Heart left ventricle (tissue), 16 donors: ENCODE measurements at places on chromosomes 5 and 9.

GRCh38 chr9:98867429-98868168, 60.1 kb downstream of the GALNT12 start:
- peak; percentile 87 for DNase-seq
- peaks cover 54% of the 10 kb centered on the region for H3K4me1 ChIP-seq
- H3K4me3 ChIP-seq = no peak overlapping the region
- H3K36me3 ChIP-seq = no peaks in the 10 kb centered on the region
- no peaks in the 10 kb centered on the region for H3K27me3 ChIP-seq

GRCh38 chr5:169970911-169971765, 9.2 kb downstream of the INSYN2B start:
- peak; percentile 44 for DNase-seq
- no peak overlapping the region for H3K4me3 ChIP-seq
- no peak overlapping the region for H3K27ac ChIP-seq
- no peaks in the 10 kb centered on the region for H3K36me3 ChIP-seq

- no peak overlapping the region for H3K4me3 ChIP-seq
- no peak overlapping the region for H3K27ac ChIP-seq
Observed at GRCh38 chr9:14671377-14671776, 21.9 kb downstream of the ZDHHC21 start.

DNA sequence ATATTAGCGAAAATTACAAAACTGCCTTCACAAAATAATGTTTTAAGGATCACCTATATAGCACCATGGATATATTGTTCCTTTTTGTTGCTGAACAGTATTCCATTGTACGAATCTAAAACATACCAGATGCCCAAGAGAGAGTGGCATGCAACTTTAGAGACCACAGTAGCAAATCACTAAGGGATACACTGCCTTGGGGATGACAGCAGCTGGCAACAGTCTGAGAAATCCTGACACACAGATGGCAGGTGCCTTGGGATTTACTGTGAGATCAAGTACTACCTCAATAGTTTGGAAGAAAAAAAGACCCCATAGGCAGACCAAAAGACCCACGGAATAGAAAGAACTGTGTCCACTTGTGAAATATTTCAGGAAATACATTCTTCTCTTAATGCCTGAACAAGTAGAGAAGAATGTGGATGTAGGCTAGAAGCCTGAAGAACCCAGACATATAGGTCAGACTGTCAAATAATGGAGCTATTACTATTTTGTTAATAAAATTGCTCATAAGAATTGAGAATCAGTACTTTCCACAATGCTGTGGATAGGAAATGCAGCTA, 53.4 kb downstream of the PLPP1 start:
- H3K27me3 ChIP-seq = no peaks in the 10 kb centered on the region
- DNase-seq = no peak
- no peak overlapping the region for H3K27ac ChIP-seq
- no peaks in the 10 kb centered on the region for H3K36me3 ChIP-seq
- no peak overlapping the region for H3K4me3 ChIP-seq
- H3K4me1 ChIP-seq = peaks cover 15% of the 10 kb centered on the region

DNA sequence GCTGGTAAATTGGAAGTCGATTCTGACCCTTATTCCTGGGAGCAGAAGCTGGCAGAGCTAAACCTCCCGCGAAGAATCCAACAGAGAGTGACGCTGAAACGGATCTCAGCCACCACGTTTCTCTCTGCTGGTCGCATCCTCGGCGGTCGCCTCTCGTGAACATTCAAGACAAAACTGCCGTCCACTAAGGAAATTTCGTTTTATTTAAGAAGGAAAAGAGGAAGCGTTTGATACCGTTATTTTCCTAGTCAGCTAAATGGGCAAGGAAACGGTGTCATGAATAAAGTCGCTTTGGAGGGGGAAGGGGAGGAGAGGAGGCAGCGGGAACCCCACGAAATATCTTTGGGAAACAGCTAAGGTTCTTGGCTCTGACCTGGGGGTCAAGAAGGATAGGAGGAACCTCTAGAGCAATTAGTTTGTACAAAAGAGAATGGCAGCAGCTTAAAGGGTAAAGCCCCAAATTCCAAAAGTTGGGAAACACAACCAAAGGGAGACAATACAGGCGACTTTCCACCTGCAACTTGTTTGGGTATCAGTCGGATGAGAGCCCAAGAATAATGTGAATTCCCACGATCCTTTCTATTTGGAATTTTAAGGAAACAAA, 1.9 kb downstream of the FOXB2 start:
- DNase-seq = no peak
- peaks cover 31% of the 10 kb centered on the region for H3K4me1 ChIP-seq
- no peak overlapping the region for H3K4me3 ChIP-seq
- no peak overlapping the region for H3K27ac ChIP-seq
- H3K27me3 ChIP-seq = peaks cover 76% of the 10 kb centered on the region

DNA sequence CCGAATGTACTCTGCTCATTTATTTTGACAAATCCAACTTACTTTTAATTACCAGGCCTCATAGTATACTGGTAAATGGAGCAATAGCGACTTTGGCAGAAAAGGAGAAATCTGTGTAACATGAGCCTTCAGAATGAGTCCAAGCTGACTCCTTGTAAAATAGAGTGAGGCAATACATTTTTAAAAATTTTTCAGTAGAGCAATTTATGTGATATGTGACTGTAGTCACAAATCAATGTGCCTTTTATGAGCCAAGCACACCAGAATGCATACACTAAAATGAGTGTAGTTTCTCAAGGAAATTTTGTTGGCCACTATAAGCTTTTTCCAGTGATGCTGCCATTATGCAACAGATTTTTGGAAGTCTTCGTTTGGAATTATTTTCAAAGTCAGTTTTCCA, 73.8 kb downstream of the SNCAIP start:
- H3K27me3 ChIP-seq = no peaks in the 10 kb centered on the region
- no peaks in the 10 kb centered on the region for H3K36me3 ChIP-seq
- no peak for DNase-seq
- H3K4me3 ChIP-seq = no peak overlapping the region

DNA sequence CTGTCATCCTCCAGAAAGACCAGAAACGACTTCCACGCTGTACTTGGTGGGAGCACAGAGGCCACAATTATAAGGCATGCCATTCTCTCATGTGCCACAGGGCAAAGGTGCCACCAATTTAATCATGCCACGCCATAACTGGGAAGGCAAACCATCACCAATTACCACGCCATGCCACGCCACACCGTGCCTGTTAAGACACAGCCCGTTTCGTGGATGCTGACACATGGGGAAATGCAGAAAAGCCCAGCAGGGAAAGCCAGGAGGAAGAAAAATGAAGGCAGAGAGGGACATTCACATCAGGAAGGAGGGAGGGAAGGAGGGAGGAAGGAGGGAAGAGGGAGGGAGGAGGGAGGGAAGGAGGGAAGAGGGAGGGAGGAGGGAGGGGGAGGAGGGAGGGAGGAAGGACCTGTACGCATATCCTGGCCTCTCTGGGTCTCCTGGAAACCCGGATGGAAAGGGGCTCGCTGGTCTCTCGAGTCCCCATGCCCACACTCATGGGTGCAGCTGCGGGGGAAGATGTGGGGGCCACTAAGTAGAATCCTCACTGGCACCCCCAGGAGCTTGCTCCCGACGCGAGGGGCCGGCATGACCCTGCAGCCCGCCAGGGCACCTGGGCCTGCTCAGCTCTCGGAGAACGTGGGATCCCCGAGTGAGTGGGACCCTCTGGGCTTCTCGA, 61.7 kb upstream of the UBAC1 start:
- H3K4me1 ChIP-seq = peaks cover 28% of the 10 kb centered on the region
- no peaks in the 10 kb centered on the region for H3K27me3 ChIP-seq
- H3K36me3 ChIP-seq = peaks cover 6% of the 10 kb centered on the region
- no peak for DNase-seq
- no peak overlapping the region for H3K4me3 ChIP-seq

DNA sequence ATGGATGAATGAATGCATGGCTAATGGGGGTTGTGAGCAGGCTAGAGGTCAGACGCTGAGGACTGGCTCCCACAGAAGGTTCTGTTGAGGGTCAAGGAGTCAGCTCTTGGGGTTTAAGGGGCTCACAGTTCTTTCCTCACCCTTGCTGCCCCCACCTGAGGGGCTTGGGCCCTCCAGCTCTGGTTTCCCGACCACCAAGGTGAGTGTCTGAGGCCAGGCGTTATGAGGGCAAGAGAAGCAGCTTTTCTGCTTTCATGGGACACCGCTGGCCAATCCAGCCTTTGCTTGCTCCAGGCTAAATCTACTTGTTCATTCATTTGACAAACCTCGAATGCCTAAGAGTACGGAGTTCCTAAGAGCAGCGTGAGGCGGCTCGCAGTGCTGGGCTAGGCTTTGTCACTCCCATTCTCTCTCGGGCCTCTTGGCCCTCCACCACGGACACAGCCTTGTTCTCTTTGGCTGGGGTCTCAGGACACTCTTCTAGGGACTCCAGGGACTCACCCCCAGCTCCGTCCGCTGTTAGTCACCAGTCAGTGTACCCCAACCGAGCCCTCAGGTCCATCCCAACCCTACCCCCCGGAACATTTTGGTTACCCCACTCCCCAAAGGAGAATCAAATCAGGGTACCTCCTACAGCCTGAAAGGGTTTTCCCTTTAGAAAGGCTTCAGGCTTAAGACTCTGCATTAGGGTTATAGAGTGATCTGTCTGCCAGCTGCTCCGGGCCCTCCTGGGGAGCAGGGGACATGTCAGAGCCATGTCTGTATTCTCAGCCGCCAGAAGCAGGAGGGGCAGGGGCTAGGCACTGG, 210.1 kb upstream of the MVB12B start:
- H3K4me3 ChIP-seq = no peak overlapping the region
- no peak for DNase-seq
- no peak overlapping the region for H3K27ac ChIP-seq

- H3K36me3 ChIP-seq = peaks cover 18% of the 10 kb centered on the region
- no peak for DNase-seq
- H3K4me1 ChIP-seq = peaks cover 16% of the 10 kb centered on the region
- H3K27me3 ChIP-seq = no peaks in the 10 kb centered on the region
Observed at GRCh38 chr5:37721447-37721871, 118.4 kb downstream of the GDNF start.

DNA sequence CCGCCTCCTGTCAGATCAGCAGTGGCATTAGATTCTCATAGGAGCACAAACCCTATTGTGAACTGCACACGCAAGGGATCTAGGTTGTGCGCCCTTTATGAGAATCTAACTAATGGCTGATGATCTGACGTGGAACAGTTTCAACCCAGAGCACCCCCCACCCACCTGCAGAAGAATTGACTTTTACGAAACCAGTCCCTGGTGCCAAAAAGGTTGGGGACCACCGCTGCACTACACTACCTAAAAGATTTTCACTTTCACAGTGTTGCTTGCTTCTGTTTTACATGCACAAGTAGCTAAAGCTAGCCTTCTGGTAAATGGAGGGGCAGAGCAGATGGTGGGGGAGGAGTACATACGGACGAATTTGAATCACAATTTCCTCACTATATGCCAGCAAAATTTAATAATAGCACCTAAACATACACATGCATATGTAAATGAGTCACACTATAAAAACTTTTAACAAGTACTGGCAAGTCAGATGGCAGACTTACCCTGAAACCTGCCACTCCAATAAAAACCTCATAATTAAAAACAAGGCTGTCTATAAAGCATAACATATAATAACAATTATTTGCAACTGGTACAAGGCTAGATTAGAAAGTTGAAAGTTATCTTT, 24.0 kb upstream of the CDKN2B start:
- H3K4me3 ChIP-seq = no peak overlapping the region
- H3K27me3 ChIP-seq = no peaks in the 10 kb centered on the region
- H3K36me3 ChIP-seq = no peaks in the 10 kb centered on the region
- H3K4me1 ChIP-seq = peaks cover 4% of the 10 kb centered on the region

DNA sequence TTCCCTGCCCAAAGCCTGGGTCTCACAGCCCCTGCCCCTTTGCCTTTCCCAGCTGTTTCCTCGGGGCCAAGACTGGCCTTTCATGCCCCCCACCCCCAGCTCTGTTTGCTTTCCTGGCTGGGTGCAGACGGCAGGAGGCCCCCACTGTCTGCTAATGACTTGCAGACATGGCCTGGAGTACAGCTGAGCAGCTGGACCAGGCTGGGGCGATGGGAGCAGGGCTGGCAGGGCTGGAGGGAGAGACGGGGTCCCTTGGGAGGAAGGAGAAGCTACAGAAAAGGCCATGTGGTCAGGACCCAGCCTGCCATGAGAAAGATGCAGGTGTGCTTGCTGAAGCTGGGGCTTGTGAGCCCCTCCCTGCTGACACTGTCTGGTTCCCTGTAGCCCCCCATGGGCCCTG, 28.3 kb upstream of the GFPT2 start:
- DNase-seq = no peak
- H3K36me3 ChIP-seq = no peaks in the 10 kb centered on the region
- no peak overlapping the region for H3K4me3 ChIP-seq
- no peaks in the 10 kb centered on the region for H3K4me1 ChIP-seq
- H3K27me3 ChIP-seq = no peaks in the 10 kb centered on the region
- no peak overlapping the region for H3K27ac ChIP-seq

GRCh38 chr9:137128862-137129455, 10.0 kb upstream of the GRIN1 start:
- peak; percentile 65 for DNase-seq
- H3K27ac ChIP-seq = peak overlapping the region; percentile 72
- peaks cover 5% of the 10 kb centered on the region for H3K27me3 ChIP-seq
- H3K4me3 ChIP-seq = peak overlapping the region; percentile 84

GRCh38 chr9:5839572-5839902, 6.6 kb upstream of the ERMP1 start:
- no peaks in the 10 kb centered on the region for H3K36me3 ChIP-seq
- no peak overlapping the region for H3K27ac ChIP-seq
- no peak for DNase-seq
- no peaks in the 10 kb centered on the region for H3K4me1 ChIP-seq
- H3K27me3 ChIP-seq = no peaks in the 10 kb centered on the region
- H3K4me3 ChIP-seq = no peak overlapping the region

DNA sequence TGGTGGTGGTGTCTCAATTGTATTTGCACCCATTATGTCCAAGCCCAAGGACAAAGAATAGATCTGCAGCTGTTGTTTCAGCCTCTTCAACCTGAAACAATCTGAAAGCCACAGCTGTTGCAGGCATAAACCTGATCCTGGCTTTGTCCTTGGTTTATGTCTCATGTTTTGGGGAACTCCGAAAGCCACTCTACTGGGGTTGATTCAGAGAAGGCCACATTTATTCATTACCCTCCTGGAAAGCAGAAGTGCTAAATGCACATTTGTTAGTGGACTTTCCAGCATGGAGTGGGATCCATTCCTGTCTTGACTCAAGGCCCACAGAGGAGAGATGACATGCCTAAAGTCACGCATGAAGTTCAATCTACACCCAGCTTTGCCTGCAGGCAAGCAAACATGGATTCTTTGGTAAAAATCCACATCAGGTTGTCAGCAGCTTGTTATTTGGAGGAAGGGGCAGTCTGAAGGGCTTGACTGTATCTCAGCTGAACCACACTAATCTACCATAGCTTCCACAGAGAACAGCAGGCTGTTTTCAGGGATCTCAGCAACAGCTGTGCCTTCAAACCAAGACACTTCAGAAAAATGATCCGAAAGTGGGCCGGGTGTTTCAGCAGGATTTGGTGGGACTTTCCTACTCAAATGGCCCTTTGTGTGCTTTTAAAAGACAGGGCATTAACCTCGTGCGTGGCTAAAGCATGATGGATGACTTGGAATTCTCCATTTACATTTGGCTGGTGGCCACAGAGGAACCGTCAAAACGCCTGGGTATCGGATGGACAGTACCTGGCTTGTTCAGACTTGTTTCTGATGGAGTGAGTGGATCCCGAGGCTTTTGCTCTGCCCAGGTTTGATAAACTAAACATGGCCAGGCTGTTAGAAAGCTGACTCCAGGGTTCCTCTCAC, 36.2 kb upstream of the ADAM19 start:
- H3K4me1 ChIP-seq = no peaks in the 10 kb centered on the region
- no peak overlapping the region for H3K27ac ChIP-seq
- H3K27me3 ChIP-seq = no peaks in the 10 kb centered on the region
